ENCODE measurements at places on chromosomes 2 and 18. TPM values are rescaled to one million over a fixed set of nuclear protein-coding genes. Genes with fewer than 3 reads are reported as not detected.

Gene ARPC2
- 336 TPM for total RNA-seq

Gene C2orf78
- total RNA-seq, result not detected

Gene CNGA3
- not detected for total RNA-seq

Gene LIMS3
- 6.6 TPM for total RNA-seq

Gene NEU2
- total RNA-seq, result not detected

Gene ASB18
- not detected for total RNA-seq

Gene UPP2
- not detected for total RNA-seq

- no peak for DNase-seq
Observed at GRCh38 chr2:111665011-111665410, 219.0 kb downstream of the ANAPC1 start.

Gene HOXD3
- total RNA-seq, result 14.4 TPM

DNA sequence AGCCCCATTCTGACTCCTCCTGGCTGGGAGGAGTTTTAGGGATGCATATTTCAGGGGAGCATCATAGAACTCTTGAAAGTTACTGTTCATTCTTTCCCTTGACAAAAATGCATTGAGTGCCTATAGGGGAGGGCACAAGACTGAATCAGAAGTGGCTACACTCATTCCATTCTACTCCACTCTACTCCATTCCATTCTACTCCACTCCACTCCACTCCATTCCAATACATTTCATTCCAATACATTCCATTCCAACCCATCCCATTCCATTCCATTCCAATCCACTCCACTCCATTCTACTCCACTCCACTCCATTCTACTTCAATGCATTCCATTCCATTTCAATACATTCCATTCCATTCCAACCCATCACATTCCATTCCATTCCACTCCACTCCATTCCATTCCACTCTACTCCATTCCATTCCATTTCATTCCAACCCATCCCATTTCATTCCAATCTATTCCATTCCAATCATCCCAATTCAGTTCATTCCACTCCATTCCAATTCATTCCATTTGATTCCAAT is 110.8 kb downstream of the LOXHD1 start:
- no peak for DNase-seq

Gene ST8SIA3
- not detected for total RNA-seq

DNA sequence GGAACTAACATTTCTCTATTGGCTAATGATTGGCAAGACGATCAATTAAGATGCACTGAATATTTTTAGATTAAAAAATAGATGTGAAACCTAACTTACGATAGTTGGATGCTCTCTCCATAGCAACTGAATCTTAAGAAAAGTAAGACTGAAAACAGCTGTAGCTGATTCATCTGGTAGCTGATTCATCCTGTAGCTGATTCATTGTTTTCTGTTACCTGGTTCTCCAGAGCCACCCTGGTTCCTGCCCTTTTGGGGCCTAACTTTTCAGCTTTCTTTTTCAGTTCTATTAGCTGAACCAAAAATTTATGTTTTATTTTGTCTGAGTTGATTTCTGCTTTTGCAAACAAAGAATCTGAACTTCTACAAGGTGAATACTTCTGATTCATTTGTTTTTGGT is 22.7 kb upstream of the SPR start:
- no peak for DNase-seq

Gene IL36G
- not detected for total RNA-seq

DNA sequence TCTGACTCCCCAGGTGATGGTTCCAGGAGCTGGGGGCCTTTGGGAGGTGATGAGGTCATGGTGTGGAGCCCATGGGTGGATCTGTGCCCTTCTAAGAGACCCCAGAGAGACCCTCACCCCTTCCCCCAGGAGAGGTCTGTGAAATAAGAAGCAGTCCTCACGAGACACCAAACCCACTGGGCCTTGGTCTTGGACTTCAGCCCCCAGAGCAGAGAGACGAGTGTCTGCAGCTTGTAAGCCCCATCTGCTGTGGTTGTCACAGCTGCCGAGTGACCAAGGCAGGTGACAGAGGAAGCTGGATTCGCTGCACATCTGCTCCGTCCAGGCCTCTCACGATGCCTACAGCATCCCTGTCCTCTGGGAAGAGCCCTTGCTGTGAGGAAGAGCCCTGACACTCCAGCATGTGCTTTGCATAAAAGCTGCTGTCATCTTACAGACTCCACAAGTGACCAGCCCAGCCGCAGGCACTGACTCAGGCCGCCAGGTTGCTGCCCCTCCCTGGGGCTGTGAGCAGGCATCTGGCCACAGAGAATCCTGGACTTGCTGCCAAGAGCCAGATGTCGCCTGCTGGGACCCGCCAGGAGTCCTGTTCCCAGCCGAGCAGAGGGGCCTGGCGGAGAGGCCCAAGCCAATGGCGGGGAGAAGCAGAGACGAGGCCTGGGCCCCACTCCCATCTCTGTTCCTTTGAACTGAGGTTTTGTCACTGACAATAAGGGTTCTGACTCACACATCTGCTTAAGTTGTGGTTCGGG is 150.8 kb downstream of the PXDN start:
- DNase-seq, result no peak

GRCh38 chr2:6864923-6865345 is 773 bp downstream of the CMPK2 start:
- DNase-seq, result no peak

Gene TOGARAM2
- 0.33 TPM for total RNA-seq

Gene CLIP4
- total RNA-seq, result 146 TPM

Gene ZNF521
- total RNA-seq, result 67.5 TPM

- no peak for DNase-seq
Observed at GRCh38 chr2:43418680-43419079, 177.2 kb downstream of the THADA start.

DNA sequence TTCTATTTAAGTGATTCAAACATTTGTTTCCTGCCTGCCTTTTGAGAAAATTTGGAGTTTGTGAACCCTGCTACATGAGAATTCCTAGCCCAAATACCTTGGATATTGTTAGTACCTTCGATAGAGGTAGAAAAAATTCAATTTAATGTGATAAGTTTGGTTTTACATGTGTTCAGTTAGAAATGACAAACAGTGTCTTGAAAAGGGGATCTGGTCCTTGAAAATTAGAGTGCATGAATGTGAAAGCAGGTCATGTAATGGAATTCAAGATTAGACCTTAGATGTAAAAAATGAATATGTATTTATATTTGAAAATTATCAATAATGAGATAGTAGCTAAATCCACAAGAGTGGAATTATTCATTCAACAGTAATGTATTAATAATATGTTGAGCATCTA is 70.5 kb downstream of the PIK3C3 start:
- no peak for DNase-seq

DNA sequence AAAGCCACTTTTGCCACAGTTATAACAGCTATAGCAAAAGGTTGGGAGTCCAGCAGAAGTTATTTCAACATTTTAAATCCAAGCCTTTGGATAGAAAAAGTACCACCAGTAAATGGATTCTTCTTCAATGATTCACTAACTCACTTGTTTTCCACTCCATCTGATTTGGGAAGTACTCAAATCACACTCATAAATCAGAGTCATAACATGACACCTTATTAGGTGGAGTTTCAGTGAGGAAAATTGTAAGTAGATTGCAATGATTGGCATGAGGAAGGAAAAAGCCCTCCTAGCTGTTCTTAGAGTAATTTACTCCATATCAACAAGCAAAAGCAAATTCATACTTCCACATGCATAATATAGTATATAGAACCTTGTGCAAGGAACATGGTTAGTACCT is 132.9 kb downstream of the NR4A2 start:
- no peak for DNase-seq

DNA sequence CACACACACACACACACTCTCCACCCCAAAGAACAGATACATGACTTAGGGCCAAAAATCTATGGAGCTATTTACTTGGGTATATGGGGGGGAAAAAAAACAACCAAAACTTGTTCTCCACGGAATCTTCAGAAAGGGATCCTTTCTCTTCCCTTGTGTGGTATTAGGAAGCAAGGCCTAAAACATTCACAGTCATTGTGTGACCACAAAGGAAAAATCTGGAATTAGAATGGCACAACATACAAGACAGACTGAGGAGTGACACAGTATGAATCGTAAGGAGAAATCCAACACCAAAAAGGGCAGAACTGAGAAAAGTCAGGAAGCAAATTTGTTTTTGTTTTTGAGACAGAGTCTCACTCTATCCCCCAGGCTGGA is 70.3 kb downstream of the ASXL2 start:
- no peak for DNase-seq

GRCh38 chr2:189188115-189188805 is 8.7 kb upstream of the COL5A2 start:
- no peak for DNase-seq

DNA sequence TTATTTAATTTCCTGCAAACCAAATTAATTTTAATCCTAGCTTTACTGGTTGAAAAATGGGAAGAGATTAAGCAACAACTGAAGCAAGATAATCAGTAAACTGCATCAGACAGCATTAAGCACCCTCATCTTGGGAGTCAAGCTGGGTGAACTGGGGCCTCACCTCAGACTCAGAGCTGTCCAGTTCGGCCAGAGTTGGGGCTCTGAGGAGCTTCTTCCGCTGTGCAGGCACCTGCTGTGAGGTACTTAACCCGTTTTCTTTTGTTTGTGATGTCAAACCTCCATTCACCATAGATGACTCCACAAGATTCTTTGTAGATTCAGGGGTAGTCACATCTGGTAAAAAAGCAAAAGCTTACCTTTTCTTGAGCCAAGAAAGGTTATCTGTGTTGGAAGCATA is 71.8 kb downstream of the PRELID3A start:
- no peak for DNase-seq

DNA sequence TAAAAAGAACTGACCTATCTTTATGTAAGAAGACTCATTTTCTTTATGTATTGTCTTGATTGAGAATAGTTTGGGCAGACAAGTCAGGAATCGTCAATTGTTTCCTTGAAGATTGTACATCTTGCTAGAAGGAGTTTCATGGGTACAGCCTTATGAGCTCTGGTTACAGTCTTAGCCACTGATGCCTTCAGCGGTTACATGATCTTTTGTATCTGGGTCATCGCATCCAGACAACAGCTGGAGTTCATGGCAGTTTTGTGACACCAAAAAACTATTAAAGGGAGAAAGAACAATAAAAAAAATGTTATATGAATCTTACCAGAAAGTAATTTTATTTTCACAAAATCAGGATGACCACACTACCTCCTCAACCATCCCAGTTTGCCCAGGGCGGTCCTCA is 520.5 kb upstream of the CDH7 start:
- no peak for DNase-seq

DNA sequence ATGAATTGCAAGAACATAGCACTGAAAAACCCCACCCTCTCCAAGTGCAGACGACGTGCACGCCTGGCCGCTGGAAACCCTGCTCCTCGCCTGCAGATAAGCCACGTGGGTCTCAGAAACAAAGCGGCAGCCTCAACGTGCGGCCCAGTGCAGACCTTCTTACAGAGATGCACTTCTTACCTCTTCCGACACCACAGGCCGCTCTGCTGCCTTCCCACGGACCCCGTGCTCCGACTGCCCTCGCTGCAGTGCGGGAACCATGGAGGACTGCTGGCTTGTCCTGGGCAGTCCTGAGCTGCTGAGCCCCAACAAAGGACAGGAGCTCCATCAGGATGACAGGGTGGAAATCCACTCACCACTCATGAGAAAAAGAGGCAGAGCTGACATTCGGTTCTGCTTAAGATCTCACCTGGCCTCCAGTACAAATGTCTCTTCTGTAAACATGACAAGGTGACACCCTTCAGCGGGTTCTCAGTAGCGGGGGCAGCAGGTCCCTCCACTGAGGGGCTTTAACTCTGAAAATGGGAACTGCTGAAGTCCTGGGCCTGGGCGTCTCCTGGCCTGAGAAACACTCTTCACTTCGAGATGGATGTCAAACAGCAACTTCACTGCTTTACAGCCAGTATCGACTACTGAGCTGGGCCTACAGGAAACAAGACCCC is 6.2 kb downstream of the COPS9 start:
- DNase-seq, result no peak

Gene TDRD15
- total RNA-seq, result 0.59 TPM

Gene NPAS2
- 42.3 TPM for total RNA-seq

Gene CD207
- total RNA-seq, result 0.88 TPM

Gene LAMA3
- total RNA-seq, result 43.4 TPM

GRCh38 chr18:6525604-6526003 is 110.9 kb upstream of the L3MBTL4 start:
- no peak for DNase-seq

GRCh38 chr2:82330155-82330554 is 2025.6 kb upstream of the LRRTM1 start:
- no peak for DNase-seq

DNA sequence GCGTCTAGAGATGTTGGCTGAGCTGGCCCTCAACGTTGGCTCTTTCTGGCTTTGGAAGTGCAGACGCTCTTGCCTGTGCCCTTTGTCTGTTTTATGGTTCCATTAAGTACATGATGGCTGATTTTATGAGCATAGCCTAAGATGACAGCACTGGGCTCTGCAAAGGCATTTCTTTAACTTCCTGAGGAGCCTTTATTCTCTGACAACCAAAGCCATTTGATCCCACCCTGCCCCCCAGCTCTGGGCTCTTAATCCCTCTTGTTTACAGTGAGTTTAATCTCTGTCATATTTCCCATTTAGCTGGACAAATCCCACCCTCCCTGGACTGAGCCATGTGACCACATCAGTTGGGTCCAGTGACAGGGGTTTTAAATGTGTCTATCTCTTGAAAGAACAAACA is 195.9 kb downstream of the ACKR3 start:
- no peak for DNase-seq

DNA sequence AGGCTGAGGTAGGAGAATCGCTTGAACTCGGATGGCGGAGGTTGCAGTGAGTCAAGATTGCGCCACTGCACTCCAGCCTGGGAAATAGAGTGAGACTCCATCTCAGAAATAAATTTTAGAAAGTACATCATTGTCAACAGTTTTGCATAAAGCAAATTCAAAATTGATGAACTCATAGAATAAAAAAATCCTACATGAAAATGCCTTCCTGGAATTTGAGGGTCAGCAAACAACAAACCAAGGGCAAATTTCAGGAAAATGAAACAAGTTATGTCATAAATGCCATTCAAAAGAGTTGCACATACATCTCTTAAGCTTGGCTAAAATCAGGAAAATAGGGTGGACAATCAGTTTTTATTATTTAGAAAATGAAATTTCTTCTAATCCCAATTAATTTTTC is 45.1 kb downstream of the COL5A2 start:
- DNase-seq, result no peak

GRCh38 chr2:7906431-7906830 is 775.4 kb upstream of the ID2 start:
- DNase-seq, result no peak

- no peak for DNase-seq
Observed at GRCh38 chr2:184890311-184890710, 292.0 kb downstream of the ZNF804A start.

Gene DLGAP1
- total RNA-seq, result 17.6 TPM

- no peak for DNase-seq
Observed at GRCh38 chr2:97736608-97737330, 23.4 kb downstream of the ZAP70 start.

GRCh38 chr18:13501891-13502290 is 224.5 kb downstream of the FAM210A start:
- DNase-seq, result no peak
